MV-4-11 (cell line): ENCODE measurements at places on chromosomes 6 and 20.

GRCh38 chr6:41878246-41878645 is 16.9 kb downstream of the USP49 start:
- no peak for DNase-seq

DNA sequence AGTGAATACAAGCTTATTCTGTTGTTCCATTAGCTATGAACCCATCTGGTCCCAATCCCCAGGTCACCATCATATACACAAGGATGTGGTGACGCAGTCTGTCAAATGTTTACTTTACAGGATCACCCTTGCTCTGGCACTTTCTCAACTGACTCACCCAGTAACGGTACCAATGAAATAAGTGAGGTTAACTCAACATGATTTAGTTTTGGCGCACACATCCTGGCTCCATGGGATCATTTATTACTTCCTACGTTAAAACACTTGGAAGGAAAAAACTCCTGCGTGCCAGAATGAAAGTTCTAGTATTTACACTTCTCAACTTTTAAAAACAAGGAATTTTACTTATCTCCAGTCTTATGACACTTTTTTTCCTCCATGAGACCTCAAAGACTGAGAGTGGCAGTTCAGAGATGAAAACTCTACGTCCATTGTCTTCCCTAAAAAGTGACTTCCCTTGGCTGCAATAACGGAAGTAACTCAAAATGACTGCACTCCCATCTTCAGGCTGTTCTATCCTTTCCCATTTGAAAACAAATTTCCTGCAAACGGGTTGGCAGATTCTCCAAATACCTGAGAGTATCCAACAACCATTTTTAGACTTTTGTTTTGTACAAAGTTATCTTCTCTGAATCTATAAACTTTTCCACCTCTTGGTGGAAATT is 15.9 kb downstream of the AGPAT4 start:
- DNase-seq = no peak

- no peak for DNase-seq
These were observed 478 bp upstream of the MTHFD1L start for GRCh38 chr6:150865043-150865405.

- DNase-seq = no peak
These were observed 109.7 kb downstream of the DST start for GRCh38 chr6:56532766-56533551.

- no peak for DNase-seq
These were observed 140.5 kb upstream of the TNFAIP3 start for GRCh38 chr6:137726582-137726981.

DNA sequence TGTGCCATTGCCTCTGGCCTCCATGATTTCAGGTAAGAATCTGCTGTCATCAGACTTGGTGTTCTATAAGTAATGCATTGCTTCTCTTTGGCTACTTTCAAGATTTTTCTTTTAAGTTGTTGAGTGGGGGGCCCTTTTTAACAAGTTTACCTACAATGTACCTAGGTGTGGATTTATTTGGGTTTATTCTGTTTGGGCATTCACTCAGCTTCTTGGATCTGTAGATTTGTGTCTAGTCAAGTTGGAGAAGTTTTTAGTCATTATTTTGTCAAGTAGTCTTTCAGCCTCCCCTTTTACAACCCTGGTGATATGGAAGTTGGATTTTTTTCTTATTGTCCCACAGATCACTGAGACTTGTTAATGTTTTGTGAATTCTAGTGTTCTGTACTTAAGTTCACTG is 14.1 kb downstream of the ENPP5 start:
- DNase-seq = no peak

DNA sequence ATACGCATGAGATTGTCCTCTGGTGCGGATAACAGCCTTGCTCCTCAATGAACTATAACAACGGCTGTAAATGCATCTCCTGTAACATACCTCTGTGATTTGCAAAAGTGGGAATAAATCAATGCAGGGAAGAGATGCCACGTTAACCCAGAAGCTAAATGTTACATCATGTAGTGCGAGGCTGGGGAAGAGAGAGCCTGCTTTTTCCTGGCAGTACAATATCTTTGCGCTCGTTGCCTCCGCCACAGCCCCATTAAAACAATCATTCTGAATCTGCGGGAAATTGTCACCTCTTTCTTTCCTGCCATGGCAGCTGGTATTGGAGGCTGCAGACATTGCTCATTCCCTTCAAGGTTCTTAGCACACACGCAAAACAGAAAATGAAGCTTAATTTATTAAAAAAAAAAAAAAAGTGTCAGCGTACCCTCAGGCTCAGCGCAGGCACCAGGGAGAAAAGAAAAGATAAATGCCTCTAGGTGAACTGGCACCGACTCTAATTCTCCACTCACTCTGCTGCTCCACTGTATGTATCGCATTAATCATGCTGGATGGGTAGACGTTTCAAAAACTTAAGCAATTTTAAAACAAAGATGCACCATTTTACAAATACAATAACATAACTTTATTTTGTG is 70.2 kb upstream of the TFB1M start:
- no peak for DNase-seq

DNA sequence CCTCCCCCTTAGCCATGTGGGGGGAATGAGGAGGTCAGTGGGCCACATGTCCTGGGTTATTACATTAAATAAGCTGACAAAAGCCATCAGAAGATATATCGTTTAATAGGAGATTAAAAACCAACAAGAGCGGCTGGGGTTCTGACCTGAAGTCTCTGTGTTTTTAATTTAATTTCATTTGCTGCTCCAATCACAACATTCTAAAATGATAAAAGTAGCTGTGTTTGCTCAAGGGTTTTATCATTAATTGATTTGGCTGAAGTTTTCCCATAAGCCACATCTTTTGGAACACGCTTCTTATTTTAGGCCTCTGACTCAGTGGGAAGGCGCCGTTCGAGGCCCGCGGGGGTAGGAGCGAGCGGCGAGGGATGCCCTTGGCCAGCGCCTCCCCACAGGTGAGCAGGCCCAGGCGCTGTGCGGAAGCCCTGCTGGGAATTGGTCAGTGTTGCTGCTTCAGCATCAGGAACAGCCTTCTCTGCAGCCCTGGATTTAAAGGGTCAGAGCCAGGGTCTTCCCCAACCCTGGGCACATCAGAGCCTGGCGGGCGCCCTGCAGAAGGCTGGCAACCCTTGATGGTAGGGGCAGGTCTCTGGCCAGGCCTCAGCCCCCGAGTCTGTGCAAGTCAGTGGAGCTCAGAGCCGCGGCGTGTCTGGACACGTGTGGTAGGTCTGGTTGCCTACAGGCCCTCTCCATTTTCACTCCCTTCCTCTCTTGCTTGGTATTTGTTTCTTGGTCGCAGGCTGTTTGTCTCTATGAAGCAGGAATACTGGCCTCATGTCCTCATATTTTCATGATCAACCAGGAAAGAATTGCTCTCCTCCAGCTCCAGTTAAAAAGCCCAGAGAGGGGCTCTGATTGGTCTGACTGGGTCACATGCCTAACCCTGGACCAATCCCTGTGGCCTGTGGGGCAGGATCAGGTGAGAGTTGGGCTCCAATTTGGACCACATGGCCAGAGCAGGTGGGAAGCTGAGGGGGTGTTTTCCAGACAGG is 30.9 kb upstream of the MLN start:
- DNase-seq = no peak

GRCh38 chr6:83985308-83985713 is 48.3 kb upstream of the MRAP2 start:
- DNase-seq = no peak

DNA sequence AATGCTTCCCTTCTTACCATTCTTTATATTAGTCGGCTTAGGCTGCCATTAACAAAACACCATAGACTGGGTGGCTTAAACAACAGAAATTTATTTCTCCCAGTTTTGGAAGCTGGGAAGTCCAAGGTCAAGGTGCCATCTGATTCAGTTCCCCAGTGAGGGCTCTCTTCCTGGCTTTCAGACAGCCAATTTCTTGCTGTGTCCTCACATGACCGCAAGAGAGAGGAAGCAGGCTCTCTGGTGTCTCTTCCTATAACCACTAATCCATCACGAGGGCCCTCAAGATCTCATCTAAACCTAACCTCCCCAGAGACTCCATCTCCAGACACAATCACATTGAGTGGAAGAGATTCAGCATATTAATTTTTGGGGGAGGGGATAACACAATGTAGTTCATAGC is 193.0 kb upstream of the SGK1 start:
- peak; percentile 88 for DNase-seq

- DNase-seq = no peak
These were observed 45.5 kb downstream of the ADNP start for GRCh38 chr20:50885781-50886180.

DNA sequence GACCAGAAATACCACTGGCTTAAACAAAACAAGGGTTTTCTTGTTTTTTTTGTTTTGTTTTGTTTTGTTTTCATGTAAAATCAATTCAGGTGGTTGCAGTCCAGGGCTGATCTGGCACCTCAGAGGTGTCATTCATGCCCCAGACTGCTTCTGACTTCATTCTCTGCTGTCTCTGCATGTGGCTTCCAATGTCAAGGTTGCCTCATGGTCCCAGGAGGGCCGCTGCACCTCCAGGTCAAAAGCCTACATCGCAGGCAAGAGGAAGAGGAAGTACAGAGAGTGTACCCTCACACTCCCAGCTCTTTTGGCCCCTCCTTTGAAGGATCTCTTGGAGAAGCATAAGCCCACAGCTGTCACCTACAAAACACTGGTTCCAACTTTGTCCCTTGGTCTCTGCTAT is 1.4 kb upstream of the BTN3A1 start:
- peak; percentile 28 for DNase-seq

DNA sequence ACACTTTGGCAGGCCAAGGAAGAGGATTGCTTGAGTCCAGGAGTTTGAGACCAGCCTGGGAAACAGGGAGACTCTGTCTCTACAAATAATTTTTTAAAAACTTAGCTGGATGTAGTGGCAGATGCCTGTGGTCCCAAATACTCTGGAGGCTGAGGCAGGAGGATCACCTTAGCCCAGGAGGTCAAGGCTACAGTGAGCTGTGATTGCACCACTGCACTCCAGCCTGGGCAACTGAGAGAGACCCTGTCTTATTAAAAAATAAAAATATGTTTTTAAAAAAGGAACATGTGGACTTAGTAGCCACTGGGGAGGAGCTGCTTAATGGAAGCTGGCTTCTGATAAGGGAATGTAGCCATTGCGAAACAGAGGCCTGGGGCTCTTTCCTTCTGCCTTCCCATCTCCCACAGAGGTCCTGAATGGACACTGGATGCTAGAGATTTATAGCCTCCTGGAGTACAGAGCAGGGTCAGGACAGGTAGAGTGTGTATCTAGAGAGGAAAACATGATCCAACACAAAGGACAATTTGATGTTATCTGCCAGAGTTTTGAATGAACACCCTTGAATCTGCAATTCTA is 21.7 kb upstream of the GMNN start:
- DNase-seq = no peak

DNA sequence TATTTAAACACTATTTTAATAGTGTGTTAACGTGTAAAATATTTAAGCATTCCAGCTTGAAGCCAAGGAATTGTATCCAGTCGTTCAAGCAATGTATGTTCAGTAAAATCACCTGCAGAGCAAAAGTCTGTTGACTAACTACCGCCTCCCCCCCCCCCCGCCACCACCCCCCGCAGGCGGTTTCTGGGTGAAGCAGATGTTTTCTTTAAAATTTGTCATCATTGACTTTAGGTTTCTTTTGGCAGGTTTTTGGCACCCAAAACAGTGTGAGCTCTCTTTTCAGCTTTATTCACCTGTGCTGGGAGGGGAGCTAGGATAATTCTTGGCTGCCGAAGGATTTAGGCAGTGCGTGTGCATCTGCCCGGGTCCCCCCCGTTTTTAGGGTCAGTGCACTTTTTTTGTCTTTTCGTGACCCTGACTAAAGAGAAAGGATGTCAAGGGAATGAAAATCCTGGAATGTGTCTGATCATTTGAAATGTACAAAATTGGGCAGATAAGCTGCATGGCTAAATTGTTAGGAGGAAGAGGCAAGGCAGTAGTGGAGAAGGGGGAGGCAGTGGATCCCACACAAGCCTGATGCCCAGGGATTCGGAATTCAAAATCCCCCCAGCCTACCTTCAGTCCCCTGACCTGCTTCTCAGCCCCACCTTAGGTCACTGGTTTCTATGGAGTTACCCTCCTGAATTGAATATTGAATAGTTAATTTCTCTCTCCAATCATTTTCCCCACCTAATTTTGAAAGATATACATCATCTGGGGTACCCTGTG is 1.1 kb downstream of the EDN1 start:
- DNase-seq = no peak

GRCh38 chr20:59333951-59334350 is 33.5 kb downstream of the EDN3 start:
- no peak for DNase-seq

GRCh38 chr6:51349857-51350256 is 531.2 kb downstream of the TFAP2B start:
- no peak for DNase-seq

DNA sequence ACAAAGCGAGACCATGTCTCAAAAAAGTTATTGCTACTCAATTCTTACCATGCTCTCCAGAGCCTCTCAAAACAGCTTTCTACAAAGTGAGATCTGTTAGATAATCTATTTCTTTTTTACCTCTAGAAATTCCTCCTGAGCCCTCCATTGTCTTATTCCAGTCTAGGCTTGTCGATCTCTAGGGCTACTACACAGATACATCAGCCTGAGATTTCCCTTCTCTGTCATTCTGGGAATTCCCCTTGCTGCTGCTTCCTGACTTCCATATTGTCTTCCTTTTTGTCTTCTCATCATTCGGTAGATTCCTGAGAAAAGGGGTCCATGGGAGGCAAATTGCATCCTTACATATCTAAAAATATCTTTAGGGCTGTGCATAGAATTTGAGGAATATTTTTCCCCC is 75.6 kb upstream of the GNRH2 start:
- no peak for DNase-seq

GRCh38 chr20:57998981-57999464 is 229.4 kb downstream of the ANKRD60 start:
- DNase-seq = no peak

GRCh38 chr6:35062676-35063574 is 78.2 kb downstream of the TCP11 start:
- no peak for DNase-seq

DNA sequence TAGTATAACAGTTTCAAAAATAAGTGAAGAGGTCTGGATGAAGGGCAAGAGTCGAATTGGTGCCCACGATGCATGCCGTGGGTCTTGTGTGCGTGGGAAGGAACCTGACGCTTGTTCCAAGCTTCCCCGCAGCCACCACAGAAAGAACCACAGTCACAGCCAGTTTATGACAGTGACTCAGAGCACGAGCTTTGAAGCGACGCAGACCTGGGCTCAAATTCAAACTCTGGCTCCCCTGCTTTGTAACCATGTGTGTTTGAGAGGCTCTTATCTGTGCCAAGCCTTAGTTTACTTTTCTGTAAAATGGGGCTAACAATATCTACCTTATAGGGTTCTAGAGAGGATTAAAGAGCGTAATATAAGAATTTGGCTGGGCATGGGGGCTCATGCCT is 65.5 kb downstream of the SYNJ2 start:
- peak; percentile 60 for DNase-seq

- DNase-seq = no peak
These were observed 29.7 kb downstream of the RPP40 start for GRCh38 chr6:4973982-4974745.

DNA sequence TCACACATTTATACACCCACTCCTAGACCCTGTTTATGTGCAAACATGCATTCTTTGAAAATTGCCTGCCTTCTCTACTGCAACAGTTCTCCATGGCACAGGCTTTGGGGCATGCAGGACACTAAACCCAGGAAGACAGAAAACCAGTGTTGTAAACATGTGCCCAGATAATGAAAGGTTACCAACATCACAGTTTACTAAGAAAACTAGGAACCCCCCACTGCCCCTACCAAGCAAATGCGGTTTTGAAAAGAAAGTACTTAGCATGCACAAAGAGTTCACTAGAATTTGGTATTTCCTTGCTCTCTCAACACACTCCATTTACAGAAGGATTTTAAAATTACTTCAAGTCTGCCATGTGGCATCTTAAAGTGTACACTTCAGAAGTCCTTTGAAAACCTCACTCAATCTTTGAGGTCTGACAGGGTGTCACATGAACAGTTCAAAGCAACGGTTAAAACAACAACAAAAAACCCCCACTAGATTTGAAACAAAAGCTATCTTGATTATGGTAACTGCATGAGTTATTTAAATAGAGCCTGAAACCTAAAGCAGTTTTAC is 245.0 kb downstream of the GMPR start:
- no peak for DNase-seq
